CD8-positive, alpha-beta memory T cell (primary cell): ENCODE measurements at places on chromosomes 1 and 21. TPM values are rescaled to one million over a fixed set of nuclear protein-coding genes. Genes with fewer than 3 reads are reported as not detected.
A peak's percentile ranks its signal among the peaks of the same experiment; 100 is the strongest.

DNA sequence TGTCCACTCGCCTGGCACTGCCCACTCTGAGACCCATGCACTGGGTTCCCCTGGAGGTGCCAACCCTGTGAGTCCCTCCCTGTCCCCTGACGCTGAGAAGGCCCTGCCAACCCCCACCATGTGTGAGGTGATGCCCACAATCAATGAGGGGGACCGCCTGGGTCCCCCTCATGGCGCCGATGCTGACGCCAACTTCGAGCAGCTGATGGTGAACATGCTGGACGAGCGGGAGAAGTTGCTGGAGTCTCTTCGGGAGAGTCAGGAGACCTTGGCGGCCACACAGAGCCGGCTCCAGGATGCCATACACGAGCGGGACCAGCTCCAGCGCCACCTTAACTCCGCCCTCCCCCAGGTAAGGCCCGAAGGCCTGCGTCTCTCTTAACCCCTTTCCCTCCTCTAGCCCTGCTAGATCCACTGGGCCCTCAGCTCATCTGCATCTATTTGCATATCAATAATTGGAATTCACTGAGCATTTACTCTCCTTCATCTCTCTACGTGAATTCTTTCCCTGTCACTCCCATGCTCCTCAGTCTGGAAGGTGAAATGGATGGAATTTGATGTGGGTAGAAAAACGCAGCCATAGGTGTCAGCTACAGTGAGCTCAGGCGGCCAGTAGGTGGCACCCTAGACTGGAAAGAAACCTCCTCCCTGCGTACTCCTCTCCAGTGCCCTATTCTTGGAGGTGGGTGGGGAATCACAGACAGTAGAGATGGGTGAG lies 12.8 kb downstream of the PPFIA4 start:
- peak; percentile 15 for DNase-seq

DNA sequence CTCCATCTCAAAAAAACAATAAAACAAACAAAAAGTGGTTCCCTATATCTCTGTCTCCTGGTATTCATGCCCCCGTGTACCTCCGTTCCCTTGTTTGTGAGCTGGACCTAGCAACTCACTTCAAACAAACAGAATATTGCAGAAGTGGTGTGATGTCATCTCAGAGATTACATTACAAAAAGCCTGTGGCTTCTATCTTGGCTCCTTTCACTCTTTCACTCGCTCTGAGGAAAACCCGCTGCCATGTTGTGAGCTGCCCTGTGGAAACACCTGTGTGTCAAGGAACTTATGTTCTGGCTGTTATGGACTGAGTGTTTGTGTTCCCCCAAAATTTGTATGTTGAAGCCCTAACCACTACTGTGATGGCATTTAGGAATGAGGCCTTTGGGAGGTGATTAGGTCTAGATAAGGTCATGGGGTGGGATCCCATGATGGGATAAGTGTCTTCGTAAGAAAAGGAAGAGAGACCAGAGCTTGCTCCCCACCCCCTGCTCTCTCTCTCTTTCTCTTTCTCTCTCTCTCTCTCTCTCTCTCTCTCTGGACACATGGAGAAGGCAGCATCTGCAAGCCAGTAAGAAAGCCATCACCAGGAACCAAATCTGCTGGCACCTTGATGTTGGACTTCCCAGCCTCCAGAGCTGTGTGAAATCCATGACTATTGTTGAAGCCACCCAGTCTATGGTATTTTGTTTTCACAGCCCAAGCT lies 7.4 kb upstream of the HYI start:
- no peak for DNase-seq

DNA sequence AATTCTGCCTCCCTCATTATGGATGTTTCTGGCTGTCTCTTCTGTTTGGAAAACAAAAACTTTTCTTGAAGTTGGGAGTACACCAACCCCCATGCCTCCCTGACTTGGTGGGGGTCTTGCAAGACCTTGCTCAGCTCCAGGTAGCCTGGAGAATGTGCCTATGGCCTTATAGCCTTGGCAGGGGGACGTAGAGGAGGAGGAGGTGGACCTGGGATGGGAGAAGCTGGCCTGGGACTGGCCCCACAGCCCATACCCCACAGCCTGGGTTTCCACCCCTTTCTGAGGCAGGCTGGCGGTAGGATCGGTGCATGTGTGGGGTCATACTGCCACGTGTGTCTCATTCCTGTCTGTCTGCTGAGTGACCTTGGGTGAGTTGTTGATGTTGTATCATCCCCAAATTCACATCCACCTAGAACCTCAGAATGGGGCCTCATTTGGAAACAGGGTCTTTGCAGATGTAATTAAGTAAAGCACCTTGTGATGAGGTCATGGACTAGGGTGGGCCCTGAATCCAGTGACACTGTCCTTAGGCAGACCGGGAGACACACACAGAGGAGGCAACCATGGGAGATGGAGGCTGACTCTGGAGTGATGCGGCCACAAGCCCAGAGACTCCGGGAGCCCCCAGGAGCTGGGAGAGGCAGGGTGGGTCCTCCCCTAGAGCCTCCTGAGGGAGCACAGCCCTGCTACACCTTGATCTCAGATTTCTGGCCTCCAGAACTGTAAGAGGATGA lies 18.5 kb downstream of the OBSCN start:
- DNase-seq: no peak

DNA sequence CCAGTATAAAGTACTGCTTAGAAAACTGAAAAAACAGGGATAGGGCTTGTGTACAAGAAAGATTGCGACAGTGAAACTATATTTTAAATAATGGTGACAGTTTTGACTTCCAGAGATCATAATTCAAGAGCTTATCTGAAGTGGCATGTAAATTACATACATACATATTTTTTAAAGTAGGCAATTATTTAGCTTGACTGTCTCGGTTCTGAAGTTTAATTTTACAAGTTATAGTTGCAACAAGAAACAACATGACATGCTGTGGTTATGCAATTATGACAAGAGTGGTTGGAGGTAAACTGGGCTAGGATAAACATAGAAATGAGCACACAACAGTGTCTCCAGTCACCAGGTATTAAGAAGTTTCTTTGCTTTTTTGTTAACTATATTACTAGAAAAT lies 4.1 kb downstream of the C1orf21 start:
- DNase-seq: no peak

Gene TMEM50B
- polyA plus RNA-seq: 56.2 TPM
